ENCODE measurements at places on chromosomes 12 and 14.

DNA sequence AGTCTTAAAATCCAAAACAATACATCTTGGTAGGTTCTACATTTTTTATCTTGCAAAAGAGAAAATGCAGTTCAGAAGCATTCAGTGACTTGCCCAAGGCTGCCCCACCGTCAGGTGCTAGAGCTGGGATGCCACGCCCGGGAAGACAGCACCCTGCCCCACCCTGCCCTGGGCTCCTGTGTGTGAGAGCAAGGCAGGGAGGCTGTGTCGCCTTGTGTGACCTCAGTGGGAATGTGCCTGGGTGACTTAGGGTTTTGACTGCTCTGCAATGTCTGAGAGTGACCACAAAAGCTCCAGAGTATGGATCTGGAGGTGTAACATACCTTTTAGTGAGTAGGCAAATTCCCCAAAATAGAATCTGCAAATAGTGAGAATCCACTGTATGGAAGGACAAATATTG lies 60.0 kb downstream of the AACS start:
- DNase-seq, result no peak

DNA sequence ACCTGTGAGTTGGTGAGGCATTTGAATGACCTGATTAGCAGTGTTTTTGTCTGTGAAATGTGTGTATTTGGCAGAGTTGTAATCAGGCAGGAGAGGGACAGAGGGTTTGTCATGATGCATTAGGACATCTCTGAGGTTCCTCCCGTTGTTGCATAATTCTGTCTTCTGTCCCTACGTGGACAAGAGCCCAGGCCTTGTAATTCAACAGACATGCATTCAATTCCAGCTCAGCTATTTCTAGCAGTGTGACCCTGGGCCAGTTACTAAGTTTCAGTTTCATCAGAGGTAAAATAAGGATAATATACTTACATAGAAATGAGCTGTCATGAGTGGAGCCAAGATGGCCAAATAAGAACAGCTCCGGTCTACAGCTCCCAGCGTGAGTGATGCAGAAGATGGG lies 208.6 kb downstream of the SLC38A4 start:
- no peak for DNase-seq

- DNase-seq, result no peak
These were observed 22.3 kb upstream of the BCDIN3D start for GRCh38 chr12:49865109-49865781.

DNA sequence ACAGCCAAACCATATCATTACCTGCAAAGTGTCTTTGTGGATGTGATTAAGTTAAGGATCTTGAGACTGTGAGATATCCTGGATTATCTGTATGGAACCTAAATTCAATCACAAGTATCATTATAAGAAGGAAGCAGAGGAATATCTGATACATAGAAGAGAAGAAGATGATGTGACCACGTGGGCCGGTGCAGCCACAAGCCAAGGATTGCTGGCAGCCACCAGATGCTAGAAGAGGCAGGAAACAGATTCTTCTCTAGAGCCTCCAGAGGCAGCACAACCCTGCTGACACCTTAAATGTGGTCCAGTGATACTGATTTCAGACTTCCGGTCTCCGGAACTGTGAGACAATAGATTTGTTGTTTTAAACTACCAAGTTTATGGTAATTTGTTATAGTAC lies 6.1 kb upstream of the IFI27L2 start:
- DNase-seq, result no peak

DNA sequence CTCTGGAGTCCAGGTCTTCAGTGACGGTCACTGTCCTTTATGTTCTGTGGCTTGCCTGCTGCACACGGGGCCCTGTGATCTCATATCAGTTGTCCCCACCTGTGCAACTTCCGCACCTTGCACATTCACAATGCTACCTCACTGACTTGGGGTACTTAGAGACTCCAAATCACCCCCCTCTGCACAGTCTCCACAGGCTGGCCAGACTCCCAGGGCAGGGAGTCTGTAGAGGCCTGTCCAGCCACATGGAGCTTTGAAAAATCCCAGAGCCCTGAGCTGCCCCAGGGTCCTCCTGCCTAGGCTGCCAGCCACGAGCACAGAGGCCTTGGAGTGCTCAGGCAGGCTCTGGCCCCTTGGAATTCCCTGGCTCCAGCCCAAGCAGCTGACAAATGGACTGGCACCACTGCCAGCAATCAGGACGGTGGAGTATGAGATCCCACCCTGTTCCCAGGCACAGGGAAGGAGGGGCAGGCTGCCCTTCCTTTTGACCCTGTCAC lies 26.4 kb downstream of the CMKLR1 start:
- no peak for DNase-seq

- no peak for DNase-seq
These were observed 207.6 kb downstream of the MED13L start for GRCh38 chr12:116069943-116070342.

- DNase-seq, result no peak
These were observed 71.3 kb downstream of the PHLDA1 start for GRCh38 chr12:75960086-75960910.

GRCh38 chr12:29943683-29944082 lies 159.9 kb upstream of the TMTC1 start:
- no peak for DNase-seq

DNA sequence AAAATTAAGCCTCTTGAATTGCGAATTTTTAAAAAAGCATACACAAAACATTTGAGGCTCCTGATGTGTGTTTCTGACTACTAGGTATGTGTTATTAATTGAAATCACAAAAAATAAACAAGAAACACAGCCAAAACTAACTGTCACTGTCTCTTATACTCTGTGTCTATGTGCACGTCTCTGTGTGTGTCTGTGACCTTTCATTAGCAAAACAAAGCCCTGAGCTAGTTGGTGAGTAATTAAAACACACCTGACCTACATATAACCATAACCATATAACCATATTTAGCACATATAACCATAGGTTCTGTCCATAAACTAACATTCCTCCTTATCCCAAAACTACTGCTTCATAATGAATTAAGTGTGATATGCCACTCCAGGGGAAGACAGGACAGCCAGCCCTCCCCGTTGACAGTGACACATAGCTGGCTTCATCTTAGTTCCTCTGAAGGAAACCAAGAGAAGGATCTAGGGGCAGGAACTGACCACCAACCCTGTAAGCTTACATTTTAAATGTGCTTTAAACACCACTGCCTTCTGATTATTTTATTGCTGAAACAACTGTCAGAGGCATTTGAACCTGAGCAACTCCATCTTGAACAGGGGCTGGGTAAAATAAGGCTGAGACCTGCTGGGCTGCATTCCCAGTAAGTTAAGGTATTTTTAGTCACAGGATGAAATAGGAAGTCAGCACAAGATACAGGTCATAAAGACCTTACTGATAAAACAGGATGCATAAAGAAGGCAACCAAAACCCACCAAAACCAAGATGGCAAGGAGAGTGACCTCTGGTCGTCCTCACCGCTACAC lies 106.7 kb downstream of the PPP2R5E start:
- DNase-seq, result no peak

GRCh38 chr14:76770521-76771436 lies 9.5 kb downstream of the VASH1 start:
- no peak for DNase-seq

DNA sequence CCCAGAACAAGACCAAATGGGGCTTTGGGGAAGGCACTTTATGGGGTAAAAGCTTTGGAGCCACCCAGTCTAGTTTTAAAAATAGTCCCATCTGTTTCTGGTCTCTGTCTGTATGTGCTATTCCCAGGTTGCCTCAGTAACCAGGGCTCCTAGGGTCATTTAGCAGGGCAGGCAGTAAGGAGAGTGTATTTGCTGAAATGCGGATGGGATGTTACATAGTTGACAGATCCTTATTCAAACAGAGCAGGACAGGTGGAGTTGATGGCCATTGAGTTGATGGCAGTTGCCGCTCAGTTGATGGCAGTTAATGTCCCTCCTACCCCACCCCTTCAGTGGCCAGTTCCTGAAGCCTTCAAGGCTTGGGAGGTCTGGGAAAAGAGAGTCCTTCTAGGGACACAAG lies 4.6 kb downstream of the ZC3H10 start:
- DNase-seq, result no peak

DNA sequence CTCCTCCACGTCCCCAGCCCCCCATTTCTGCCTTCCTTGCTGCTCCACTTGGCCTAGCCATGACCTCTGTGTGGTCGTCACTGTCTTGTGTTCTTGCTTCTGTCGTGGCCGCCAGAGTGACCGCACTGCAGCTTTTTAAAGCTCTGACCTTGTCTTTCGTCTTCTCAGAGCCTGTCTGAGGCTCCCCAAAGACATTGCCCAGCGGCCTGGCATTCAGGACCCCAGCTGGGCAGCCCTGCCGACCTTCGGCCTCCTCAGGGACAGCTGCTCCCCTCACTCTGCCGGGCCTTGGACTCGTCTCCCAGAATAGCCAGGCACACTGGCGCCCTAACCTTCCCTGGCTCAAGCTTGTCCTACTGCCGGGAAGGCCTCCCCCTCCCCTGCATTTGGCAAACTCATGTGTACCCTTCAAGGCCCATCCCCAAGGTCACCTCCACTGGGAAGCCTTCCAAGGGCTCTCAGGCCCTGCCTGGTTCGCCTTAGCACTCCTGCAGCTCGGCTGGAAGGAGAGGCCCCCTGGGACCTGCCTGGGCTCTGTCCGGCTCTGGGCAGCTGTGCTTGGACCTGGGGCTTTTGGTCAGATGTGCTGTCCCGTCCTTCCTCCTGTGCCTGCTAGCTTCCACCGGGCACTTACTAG lies 15.7 kb upstream of the DLK1 start:
- no peak for DNase-seq

- no peak for DNase-seq
These were observed 192.3 kb downstream of the NUAK1 start for GRCh38 chr12:105946493-105946901.

GRCh38 chr12:49784756-49785409 lies 43.3 kb downstream of the NCKAP5L start:
- no peak for DNase-seq

- no peak for DNase-seq
These were observed 1.6 kb upstream of the SLC7A8 start for GRCh38 chr14:23185063-23185462.

DNA sequence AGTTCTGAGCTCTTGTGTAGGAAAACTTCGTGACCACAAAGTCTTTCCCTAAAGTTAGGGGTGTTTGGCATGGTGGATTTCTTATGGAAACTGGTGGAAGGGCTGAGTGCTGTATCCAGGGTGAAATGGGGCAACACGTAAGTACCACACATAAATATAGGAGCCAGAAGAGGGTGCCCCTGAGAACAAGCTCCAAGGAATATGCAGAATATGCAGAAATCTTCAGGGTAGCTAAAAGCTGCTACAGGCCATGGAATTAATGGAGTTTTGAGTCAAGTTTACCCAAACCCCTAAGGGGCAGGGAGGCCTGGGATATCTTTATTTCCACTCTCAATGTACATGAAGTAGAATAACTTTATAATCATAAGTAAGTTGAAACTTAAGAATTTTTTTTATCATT lies 44.0 kb downstream of the ZNF664 start:
- DNase-seq, result no peak

- no peak for DNase-seq
These were observed 27.6 kb downstream of the WASHC3 start for GRCh38 chr12:102033991-102034745.

- no peak for DNase-seq
These were observed 192.6 kb upstream of the CCDC196 start for GRCh38 chr14:66293533-66294105.

GRCh38 chr12:74775276-74775675 lies 237.6 kb downstream of the ATXN7L3B start:
- no peak for DNase-seq

GRCh38 chr14:90534091-90534837 lies 137.4 kb downstream of the CALM1 start:
- no peak for DNase-seq

DNA sequence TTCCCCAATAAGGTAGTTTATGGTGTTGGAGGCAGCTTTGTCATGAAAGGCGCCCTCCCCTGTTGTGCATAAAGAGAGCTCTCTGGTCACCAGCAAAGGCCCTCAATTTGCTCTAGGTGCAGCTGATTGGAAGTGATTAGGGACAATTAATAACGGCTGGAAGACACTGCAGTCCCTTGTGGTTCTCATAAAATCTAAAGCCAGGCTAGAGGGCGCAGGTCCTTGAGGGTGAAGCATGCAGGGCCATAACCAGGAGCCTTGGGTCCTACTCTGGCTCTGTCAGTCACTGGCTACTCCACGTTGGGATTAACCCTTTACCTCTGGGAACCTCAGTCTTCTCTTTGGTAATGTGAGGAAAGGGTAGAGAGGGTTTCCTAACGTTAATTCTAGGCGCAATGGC lies 1.9 kb downstream of the DAAM1 start:
- DNase-seq, result no peak

DNA sequence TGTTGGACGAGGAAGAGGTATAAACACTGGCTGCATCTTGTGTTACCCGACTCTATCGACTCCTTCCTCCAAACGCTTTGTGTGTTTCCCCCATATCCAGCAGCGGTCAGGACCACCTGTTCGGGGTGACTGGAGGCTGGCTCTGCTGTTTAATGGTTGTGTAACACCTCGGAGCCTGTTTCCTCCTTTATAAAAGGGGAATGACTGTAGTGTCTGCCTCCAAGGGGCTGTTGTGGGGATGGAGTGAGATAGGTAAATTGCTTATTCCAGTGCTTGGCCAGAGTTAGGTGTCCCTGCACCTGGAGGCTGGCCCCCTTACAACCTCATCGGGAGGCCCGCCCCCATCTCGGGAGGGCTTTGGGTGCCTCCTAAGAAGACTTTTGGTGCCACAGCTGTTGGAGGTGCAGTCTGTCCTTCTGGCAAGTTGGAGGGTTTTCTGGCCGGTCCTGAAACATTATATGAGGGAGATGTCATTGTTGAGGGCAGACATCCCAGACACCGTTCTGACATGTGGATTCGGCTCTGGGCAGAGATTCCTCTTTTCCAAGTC lies 1.1 kb downstream of the MLXIP start:
- DNase-seq, result no peak

DNA sequence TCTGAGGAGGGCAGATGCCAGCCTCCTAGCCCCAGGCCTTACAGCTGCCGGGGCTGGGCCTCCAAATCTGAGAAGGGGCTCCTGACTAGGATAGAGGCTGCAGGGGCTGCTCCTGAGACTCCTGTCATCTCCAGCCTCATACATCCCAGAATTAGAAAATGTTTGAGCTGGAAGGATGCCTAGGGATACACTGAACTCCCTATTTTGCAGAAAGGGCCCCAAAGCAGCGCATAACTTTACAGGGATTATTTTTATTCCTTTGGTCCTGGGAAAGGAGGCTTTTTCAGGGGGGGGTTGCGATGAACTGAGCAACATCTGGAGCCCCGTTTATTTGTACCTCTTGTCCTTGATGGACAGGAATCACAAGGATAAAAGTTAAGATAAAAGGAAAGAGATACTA lies 35.9 kb upstream of the SLC38A2 start:
- no peak for DNase-seq

- no peak for DNase-seq
These were observed 2.4 kb upstream of the GALNT8 start for GRCh38 chr12:4717806-4718205.

GRCh38 chr12:131028587-131029338 lies 75.1 kb downstream of the ADGRD1 start:
- no peak for DNase-seq

GRCh38 chr14:44795725-44796124 lies 166.0 kb downstream of the KLHL28 start:
- DNase-seq, result no peak

GRCh38 chr12:69471667-69472385 lies 1.6 kb downstream of the FRS2 start:
- DNase-seq, result no peak

- no peak for DNase-seq
These were observed 10.7 kb downstream of the AGAP2 start for GRCh38 chr12:57727758-57728395.

- no peak for DNase-seq
These were observed 121.6 kb downstream of the FIGNL2 start for GRCh38 chr12:51726931-51727330.
